ENCODE measurements at places on chromosomes 2 and 18.

DNA sequence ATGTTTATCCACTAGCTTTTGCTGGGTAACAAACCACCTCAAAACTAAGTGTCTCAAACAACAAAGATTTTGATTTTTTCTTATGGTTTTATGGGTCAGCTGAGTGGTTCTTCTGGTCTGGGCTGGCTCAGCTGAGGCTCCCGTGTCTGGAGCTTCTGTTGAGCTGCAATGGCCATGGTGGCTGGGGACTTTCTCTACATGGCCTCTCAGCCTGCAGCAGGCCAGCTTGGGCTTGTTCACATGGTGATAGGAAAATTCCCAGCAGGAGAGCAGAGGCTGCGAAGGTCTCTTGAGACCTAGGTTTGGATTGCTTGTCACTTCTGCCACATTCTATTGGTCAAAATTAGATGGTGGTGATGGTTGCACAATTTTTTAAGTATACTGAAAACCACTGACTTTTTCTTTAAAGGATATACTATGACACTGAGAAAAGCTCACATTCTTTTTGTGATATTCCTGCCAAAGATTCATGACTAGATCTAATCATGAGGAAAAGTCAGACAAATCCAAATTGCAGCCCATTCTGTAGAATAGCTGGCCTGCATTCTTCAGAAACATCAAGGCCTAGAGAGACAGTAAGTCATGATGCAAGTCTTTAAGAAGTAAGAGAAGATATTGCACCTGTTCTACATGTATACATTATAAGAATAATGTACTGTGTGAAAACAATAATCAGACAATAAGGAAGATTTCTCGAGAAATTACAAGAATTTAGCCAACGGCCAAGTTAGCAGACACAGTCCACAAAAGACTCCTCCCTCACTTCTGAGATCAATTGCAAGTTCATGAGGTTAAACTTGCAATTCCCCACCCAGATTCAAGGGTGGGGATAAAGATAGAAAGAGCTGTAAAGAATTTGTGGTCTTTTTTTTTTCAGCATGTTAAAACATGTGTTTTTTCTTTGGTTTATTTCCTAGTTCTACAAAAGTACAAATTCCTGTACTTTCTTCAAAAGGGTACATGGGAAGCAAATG is 35.0 kb upstream of the IL1R2 start:
- no peak for DNase-seq

DNA sequence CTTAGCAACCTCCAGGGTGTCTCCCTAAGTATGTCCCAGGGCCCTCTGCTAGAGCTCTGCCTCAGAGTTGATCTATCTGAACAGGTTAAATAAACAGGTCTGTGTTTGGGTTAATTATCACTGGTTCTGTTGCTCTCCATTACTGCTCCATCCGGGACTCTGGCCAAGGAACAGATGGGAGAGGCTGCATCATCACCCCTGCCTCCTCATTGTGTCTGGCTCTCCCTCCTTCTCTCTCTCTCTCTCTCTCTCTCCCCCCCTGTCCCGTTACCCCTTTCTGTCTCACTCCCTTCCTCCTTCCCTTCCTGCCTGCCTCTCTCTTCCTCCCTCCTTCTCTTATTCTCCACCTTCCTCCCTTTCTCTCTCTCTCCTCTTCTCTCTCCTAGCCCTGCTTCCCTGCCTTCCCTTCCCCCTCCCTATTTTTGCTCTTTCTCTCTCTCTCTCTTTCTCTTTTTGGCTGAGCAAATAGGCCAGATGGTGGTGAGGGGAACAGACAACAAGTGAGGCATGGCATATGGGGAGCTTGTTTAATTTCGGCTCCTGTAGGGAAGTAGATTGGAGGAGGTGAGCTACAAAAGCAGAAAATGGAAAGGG is 62.1 kb downstream of the SETBP1 start:
- no peak for DNase-seq

DNA sequence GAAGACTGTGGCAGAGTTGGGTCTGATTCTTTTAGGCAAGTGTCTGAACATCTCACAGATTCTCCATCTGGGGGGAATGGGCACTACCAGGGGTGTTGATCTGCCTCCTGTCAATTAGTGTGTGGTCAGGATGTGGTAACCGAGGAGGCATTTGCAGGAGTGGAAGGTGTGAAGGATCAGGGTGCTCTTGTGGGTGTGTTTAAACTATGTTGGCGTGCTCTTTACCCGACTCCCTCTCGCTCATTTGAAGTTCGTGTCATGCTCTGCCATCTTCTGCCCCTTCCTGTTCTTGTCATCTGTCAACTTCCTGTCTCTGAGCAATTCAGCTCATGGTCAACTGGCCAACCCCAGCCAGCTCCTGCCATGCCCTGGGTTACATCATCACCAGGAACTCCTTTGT is 107.9 kb downstream of the RTN4 start:
- no peak for DNase-seq

GRCh38 chr2:134975281-134976009 is 56.8 kb downstream of the CCNT2 start:
- DNase-seq, result peak; percentile 5

GRCh38 chr2:223297788-223298187 is 245.8 kb downstream of the KCNE4 start:
- DNase-seq, result peak; percentile 49

GRCh38 chr2:119449521-119449920 is 17.9 kb downstream of the TMEM37 start:
- DNase-seq, result no peak

- DNase-seq, result no peak
Observed at GRCh38 chr2:68931799-68932198, 20.9 kb downstream of the GKN2 start.

DNA sequence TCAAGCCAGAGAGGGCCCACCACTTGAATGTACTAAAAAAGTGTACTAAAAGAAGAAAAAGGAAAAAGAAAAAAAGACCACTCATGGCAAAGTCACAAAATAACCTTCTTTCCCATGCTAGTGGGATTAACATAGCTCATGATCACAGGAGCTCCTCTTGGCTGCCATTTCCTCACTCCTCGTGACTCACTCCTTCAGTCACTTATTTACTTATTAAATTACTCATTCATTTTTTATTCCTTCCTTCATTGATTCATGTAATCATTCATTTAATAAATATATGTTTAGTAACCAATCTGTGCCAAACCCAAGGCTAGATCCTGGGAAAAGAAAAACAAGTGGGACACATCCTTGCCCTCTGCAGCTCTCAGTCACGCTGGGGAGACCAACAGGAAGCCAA is 300.5 kb downstream of the INSIG2 start:
- DNase-seq, result no peak

- DNase-seq, result no peak
Observed at GRCh38 chr2:28683100-28683706, 68.4 kb upstream of the PPP1CB start.

DNA sequence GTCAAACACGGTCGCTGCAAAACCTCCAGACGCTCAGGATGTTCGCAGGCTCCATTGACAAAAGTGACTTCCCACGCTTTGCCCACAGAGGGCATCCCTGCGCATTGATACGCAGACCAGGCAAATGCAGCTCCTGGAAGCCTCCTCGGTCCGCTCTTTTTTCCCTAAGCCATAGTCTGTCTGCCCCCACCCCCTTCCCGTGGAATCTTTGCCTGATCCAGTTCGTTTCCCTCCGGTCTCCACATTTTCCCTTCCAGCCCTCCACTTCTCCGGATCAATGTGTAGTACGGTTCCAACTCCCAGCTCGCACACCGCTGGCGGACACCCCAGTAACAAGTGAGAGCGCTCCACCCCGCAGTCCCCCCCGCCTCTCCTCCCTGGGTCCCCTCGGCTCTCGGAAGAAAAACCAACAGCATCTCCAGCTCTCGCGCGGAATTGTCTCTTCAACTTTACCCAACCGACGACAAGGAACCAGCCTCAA is at the start of gene DCC:
Gene DCC (plus strand): TSS at position 307 of the 481 bp plus-strand sequence. CDS start 591 bp downstream, outside the sequence.
- no peak for DNase-seq

- DNase-seq, result no peak
Observed at GRCh38 chr18:55268151-55268601, 308.9 kb upstream of the CCDC68 start.

DNA sequence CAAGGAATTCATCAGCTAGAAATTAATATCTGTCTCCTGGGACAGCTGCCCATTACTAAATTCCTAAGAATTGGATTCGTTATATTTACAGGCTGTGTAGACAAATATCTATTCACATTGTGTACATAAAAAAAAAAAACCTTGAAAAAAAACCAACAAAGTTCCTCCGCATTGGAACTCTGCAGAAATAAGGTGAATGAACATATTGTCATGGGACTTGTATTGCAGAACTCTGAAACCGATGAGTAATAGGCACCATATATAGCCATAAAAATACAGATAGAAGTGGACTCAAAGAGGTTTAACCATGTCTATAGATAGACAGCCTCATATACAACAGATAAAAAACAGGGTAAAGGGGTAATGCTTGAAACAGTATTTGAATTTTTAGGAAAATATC is 909.9 kb upstream of the CHAC2 start:
- DNase-seq, result no peak

GRCh38 chr2:43274721-43275120 is 48.3 kb upstream of the ZFP36L2 start:
- no peak for DNase-seq

Measured in NCI-H526 treated with DMSO at 0.1 percent for 48 hours (cell line).